ENCODE measurements at places on chromosomes 7 and 10.
A peak's percentile ranks its signal among the peaks of the same experiment; 100 is the strongest.

GRCh38 chr7:68691261-68692216, 906.7 kb upstream of the AUTS2 start:
- no peaks in the 10 kb centered on the region for H3K36me3 ChIP-seq
- no peaks in the 10 kb centered on the region for H3K4me1 ChIP-seq
- no peak for DNase-seq
- H3K4me3 ChIP-seq, result no peak overlapping the region
- H3K27ac ChIP-seq, result no peak overlapping the region

DNA sequence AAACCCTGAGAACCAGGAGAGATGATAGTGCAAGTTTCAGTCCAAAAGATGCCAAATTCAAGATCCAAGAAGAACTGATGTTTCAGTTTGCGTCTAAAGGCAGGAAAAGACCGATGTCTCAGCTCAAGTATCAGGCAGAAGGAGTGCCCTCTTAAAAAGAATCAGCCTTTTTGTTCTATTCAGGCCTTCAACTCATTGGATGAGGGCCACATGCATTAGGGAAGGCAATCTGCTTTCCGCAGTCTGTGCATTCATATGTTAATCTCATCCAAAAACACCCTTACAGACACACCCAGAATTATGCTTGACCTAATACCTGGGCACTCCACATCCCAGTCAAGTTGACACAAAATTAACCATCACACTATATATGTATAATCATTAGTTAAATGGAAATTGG, 45.2 kb downstream of the DNAJB9 start:
- no peaks in the 10 kb centered on the region for H3K27me3 ChIP-seq
- no peaks in the 10 kb centered on the region for H3K4me1 ChIP-seq
- H3K36me3 ChIP-seq, result no peaks in the 10 kb centered on the region
- DNase-seq, result no peak
- no peak overlapping the region for H3K4me3 ChIP-seq

GRCh38 chr10:92822060-92822634, 26.2 kb upstream of the EXOC6 start:
- no peak for DNase-seq
- no peaks in the 10 kb centered on the region for H3K36me3 ChIP-seq
- H3K4me1 ChIP-seq, result peaks cover 10% of the 10 kb centered on the region
- no peak overlapping the region for H3K4me3 ChIP-seq
- peak overlapping the region; percentile 77 for H3K27ac ChIP-seq

DNA sequence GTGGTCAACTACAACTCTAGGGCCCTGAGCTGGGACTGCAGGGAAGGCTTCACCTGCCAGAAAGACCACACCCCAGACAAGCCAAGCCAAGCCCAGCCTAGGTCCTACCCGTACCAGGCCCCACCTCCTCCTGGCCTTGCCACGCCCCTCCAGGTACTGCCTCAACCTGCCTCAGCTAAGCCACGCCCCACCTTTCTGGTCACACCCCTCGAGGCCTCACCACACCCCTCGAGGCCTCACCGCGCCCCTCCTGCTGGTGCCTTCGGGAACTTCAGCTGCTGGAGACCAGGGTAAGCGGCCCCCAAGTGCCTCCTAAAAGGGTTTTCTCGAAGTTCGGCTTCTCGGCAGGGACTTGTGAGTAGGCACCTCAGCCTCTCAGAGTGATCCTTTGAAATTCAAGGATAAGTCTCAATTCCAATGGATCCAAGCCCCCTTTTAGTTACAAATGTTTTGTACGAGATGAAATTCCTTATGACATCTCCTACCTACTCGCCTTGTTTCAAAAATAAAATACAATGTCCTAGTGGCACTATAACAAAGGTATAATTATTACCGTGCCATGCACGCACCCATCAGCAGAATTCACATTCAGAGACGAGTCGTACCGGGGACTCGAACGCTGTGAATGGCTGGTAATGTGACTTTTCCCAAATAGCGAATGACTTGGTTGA, 171.2 kb downstream of the ARHGAP21 start:
- H3K4me3 ChIP-seq, result no peak overlapping the region
- peak; percentile 90 for DNase-seq
- no peaks in the 10 kb centered on the region for H3K27me3 ChIP-seq
- H3K36me3 ChIP-seq, result no peaks in the 10 kb centered on the region
- peaks cover 9% of the 10 kb centered on the region for H3K4me1 ChIP-seq
- H3K27ac ChIP-seq, result no peak overlapping the region

DNA sequence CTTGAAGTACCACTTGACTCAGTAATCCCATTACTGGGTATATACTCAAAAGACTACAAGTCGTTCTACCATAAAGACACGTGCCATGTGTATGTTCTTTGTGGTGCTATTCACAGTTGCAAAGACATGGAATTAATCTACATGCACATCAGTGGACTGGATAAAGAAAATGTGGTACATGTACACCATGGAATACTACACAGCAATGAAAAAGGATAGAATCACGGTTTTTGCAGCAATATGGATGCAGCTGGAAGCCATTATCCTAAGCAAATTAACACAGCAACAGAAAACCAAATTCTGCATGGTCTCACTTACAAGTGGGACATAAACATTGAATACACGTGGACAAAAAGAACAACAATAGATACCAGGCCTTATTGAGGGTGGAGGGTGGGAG, 583.4 kb upstream of the CELF2 start:
- DNase-seq, result no peak
- H3K36me3 ChIP-seq, result no peaks in the 10 kb centered on the region
- H3K4me3 ChIP-seq, result no peak overlapping the region
- no peaks in the 10 kb centered on the region for H3K4me1 ChIP-seq
- H3K27me3 ChIP-seq, result no peaks in the 10 kb centered on the region

GRCh38 chr10:92913973-92914372, 65.7 kb downstream of the EXOC6 start:
- H3K4me1 ChIP-seq, result no peaks in the 10 kb centered on the region
- no peak overlapping the region for H3K27ac ChIP-seq
- no peak for DNase-seq
- H3K27me3 ChIP-seq, result no peaks in the 10 kb centered on the region

- H3K27me3 ChIP-seq, result no peaks in the 10 kb centered on the region
- H3K4me3 ChIP-seq, result no peak overlapping the region
- no peaks in the 10 kb centered on the region for H3K4me1 ChIP-seq
- no peak for DNase-seq
These were observed 155.8 kb upstream of the RHOBTB1 start for GRCh38 chr10:61099756-61100155.

DNA sequence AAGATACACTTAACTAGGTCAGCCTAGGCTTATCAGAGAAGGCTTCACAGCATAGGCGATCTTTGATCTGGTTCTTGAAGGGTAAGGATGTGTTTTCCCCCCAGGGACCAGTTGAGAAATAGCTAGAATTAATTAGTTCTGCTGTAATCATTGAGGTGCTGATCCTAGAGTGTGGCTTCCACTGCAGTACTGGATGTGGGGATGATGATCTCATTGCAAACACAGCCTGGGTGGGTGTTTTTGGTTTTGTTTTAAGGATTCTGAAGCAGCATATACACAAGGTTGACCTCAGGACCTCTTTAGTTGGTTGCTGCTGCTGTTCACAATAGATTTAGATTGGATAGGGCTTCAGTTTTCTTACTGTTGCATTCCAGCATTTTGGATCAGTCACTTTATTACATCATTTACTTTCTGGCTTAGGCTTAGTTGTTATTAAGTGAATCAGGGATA, 159.7 kb downstream of the AUTS2 start:
- DNase-seq, result no peak
- H3K4me3 ChIP-seq, result no peak overlapping the region
- H3K27me3 ChIP-seq, result no peaks in the 10 kb centered on the region
- H3K27ac ChIP-seq, result no peak overlapping the region
- H3K36me3 ChIP-seq, result no peaks in the 10 kb centered on the region
- H3K4me1 ChIP-seq, result no peaks in the 10 kb centered on the region

DNA sequence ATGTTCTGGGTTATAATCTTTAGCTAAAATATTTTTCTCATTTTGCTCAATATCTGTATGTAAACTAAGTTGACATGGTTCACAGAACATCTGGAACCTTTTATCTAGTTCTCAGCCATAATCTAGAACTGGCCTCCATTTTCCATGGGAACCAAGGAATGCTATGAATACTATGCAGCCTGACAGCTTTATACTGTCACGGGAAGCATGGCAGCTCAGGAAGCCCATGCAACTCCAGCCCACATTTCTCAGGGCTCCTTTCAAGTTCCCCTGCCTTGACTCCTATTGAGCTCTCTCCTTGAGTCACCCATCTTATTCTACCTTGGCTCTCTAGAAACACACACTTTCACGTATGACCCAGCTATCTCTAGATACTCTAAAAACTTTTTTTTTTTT, 36.6 kb upstream of the PRKAR2B start:
- H3K27ac ChIP-seq, result no peak overlapping the region
- H3K4me3 ChIP-seq, result no peak overlapping the region
- H3K36me3 ChIP-seq, result no peaks in the 10 kb centered on the region
- DNase-seq, result no peak
- H3K27me3 ChIP-seq, result no peaks in the 10 kb centered on the region
- no peaks in the 10 kb centered on the region for H3K4me1 ChIP-seq

GRCh38 chr10:124181656-124182055, 88.3 kb upstream of the CHST15 start:
- H3K4me3 ChIP-seq, result no peak overlapping the region
- peaks cover 12% of the 10 kb centered on the region for H3K4me1 ChIP-seq
- H3K36me3 ChIP-seq, result no peaks in the 10 kb centered on the region
- DNase-seq, result no peak

- DNase-seq, result no peak
- no peaks in the 10 kb centered on the region for H3K4me1 ChIP-seq
- no peaks in the 10 kb centered on the region for H3K36me3 ChIP-seq
- H3K27me3 ChIP-seq, result no peaks in the 10 kb centered on the region
- no peak overlapping the region for H3K4me3 ChIP-seq
These were observed 311.0 kb downstream of the GPAM start for GRCh38 chr10:111872591-111872990.

- DNase-seq, result no peak
- H3K27me3 ChIP-seq, result no peaks in the 10 kb centered on the region
- no peak overlapping the region for H3K4me3 ChIP-seq
- no peaks in the 10 kb centered on the region for H3K36me3 ChIP-seq
- no peak overlapping the region for H3K27ac ChIP-seq
These were observed 151.2 kb downstream of the AOAH start for GRCh38 chr7:36573066-36573465.

GRCh38 chr10:33152146-33152545, 182.3 kb downstream of the NRP1 start:
- H3K27ac ChIP-seq, result no peak overlapping the region
- H3K4me3 ChIP-seq, result no peak overlapping the region
- no peaks in the 10 kb centered on the region for H3K27me3 ChIP-seq
- no peaks in the 10 kb centered on the region for H3K36me3 ChIP-seq
- H3K4me1 ChIP-seq, result peaks cover 20% of the 10 kb centered on the region

DNA sequence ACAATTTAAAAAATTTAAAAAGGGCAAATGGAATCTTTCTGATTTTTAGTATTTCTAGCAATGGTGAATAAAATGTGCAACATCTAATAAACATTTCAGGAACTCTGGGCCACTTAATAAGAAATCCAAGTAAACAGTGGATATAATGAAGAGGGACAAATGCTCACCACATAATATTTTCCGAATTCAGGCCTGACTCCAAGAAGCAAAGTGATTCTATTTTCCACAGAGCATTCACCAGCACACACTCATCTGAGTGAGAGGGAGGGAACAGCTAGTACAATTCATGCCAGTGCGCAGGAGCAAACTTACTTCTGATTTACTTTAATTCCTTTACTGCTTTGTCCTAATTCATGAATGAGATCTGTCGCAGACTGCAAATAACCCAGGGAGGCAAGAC, 10.1 kb downstream of the NPVF start:
- H3K36me3 ChIP-seq, result no peaks in the 10 kb centered on the region

DNA sequence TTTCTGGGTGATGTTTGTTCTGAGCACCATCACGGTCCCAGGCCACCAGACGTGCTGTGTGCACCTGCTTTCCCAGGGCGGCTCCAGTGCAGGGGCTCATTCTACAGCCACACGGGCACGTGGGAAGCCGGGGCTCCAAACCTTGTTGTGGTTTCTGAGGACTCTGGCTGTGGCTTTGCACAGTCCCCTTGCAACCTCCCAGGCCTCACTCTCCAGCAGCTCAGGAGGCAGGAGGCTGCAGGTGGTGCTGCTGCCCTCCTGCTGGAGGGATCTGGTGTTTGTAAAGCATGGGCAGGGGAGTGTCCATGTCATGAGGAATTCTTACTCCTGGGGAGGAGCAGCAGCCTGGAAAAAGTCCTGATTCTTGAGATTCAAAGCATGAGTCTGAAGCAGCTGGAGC, 54.3 kb downstream of the INSYN2A start:
- no peak for DNase-seq
- peaks cover 6% of the 10 kb centered on the region for H3K4me1 ChIP-seq
- no peaks in the 10 kb centered on the region for H3K27me3 ChIP-seq

GRCh38 chr10:53255661-53256205, 483.1 kb upstream of the MBL2 start:
- no peaks in the 10 kb centered on the region for H3K27me3 ChIP-seq
- H3K4me3 ChIP-seq, result no peak overlapping the region
- peaks cover 18% of the 10 kb centered on the region for H3K4me1 ChIP-seq
- no peak for DNase-seq
- H3K27ac ChIP-seq, result peak overlapping the region; percentile 66
- H3K36me3 ChIP-seq, result no peaks in the 10 kb centered on the region

- H3K27me3 ChIP-seq, result no peaks in the 10 kb centered on the region
- peaks cover 2% of the 10 kb centered on the region for H3K4me1 ChIP-seq
- no peaks in the 10 kb centered on the region for H3K36me3 ChIP-seq
- DNase-seq, result no peak
These were observed at the start of gene C10orf62 for GRCh38 chr10:97589479-97589878. TSS of gene C10orf62 (plus strand) at chr10:97589721. CDS start at chr10:97589898, 177 bp downstream.

- H3K4me1 ChIP-seq, result peaks cover 13% of the 10 kb centered on the region
- DNase-seq, result no peak
- 0 out of 2 replicates have a peak, but pooled peaks cover 4% of the 10 kb centered on the region for H3K36me3 ChIP-seq
- H3K4me3 ChIP-seq, result no peak overlapping the region
- no peak overlapping the region for H3K27ac ChIP-seq
These were observed 1.4 kb upstream of the TWIST1 start for GRCh38 chr7:19118636-19119371.

- no peak overlapping the region for H3K27ac ChIP-seq
- H3K36me3 ChIP-seq, result no peaks in the 10 kb centered on the region
- H3K4me3 ChIP-seq, result no peak overlapping the region
- H3K4me1 ChIP-seq, result no peaks in the 10 kb centered on the region
- no peak for DNase-seq
- peaks cover 10% of the 10 kb centered on the region for H3K27me3 ChIP-seq
These were observed 4.9 kb upstream of the CLDN3 start for GRCh38 chr7:73774923-73775322.

- no peaks in the 10 kb centered on the region for H3K27me3 ChIP-seq
- DNase-seq, result no peak
- no peak overlapping the region for H3K4me3 ChIP-seq
- no peak overlapping the region for H3K27ac ChIP-seq
- H3K36me3 ChIP-seq, result no peaks in the 10 kb centered on the region
- no peaks in the 10 kb centered on the region for H3K4me1 ChIP-seq
These were observed 479.7 kb upstream of the PCDH15 start for GRCh38 chr10:55280696-55281095.

DNA sequence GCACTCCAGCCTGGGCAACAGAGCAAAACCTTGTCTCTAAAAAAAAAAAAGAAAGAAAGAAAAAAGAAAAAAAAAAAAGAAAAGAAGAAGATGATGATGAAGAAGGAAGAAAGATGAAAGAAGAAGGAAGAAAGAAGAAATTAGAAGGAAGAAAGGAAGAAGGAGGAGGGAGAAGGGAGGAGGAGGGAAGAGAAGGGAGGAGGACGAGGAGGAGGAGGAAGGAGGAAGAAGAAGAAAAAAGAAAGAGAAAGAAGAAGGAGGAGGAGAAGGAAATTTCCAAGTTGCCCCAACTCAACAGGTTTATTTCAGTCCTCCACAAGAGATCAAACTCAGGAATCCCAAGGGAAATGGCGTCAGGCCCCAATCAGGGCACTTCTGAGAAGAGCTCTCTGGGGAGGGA, 115.7 kb downstream of the ABLIM1 start:
- no peaks in the 10 kb centered on the region for H3K27me3 ChIP-seq
- H3K4me3 ChIP-seq, result no peak overlapping the region
- H3K36me3 ChIP-seq, result no peaks in the 10 kb centered on the region
- DNase-seq, result no peak
- H3K27ac ChIP-seq, result no peak overlapping the region
